ENCODE measurements at places on chromosomes 4 and X.

DNA sequence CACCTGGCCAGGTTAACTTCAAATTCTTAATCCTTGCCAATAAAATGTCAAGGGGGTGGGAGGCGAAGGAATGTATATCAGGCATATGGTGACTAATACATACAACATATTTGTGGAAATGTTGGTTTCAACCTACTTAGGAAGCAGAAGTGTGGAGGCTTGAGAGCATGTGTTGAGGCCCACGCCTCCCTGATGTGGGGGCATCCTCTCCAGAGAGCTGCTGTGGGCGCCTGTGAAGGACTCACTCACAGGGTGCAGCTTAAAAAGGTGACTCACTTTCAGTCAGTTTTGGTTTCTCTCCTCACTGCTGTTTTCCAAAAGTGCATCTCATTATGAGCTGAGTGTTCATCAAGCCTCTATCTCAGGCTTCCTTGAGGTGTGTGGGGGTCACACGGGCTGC, 27.5 kb downstream of the LNX1 start:
- DNase-seq = no peak

DNA sequence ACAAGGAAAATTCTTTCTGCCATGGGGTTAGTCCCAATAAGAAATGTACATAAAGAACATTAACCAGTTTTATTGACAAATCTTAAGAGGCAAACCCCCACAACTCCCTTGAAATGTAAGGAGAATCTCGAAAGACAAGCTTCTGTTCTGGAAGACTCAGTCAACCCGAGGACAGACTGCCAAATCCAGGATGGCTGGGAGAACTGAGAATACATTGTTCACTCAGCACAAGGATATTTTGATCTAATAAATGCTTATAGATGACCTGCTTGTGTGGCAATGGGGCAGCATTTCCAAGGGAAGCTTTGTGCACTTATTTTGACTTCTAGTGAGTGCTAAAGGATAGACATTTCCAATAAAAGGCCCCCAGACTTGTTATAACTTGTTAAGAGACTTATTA, 280.4 kb downstream of the DHX15 start:
- no peak for DNase-seq

GRCh38 chrX:45801554-45801953, 600.9 kb upstream of the DIPK2B start:
- DNase-seq = peak; percentile 20

GRCh38 chr4:72663828-72664227, 94.8 kb upstream of the ADAMTS3 start:
- DNase-seq = no peak

DNA sequence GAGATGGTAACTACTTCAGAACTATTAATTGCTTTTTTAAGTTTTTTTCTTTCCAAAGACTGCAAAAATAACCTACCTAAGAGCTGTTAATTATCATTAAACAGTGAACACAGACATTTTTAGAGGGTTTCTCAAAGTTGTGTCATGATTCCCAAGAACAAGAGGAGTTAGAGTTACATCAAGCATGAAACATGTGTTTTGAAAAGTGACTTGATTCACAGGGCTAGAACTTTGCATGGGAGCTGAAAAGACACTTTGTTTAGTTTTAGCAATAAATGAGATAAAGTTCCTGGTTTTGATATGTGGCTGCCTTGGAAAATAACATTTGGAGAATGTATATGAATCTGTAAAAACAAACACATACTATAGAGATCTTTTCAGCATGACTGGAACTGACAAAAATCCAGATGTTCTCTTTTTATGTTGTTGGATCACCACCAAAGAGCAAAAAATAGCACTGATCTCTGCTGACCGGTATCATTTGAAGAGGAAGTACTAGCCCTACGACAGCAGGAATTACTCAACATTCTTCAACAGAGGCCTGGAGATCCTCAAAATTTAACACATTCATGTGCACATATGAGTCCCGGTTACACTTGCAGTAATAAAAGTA, 173.0 kb upstream of the PCDH18 start:
- no peak for DNase-seq
